Natural killer cell (primary cell): ENCODE measurements at places on chromosomes 7 and 10. TPM values are rescaled to one million over a fixed set of nuclear protein-coding genes. Genes with fewer than 3 reads are reported as not detected.

The HKDC1 gene
- total RNA-seq, result 0.82 TPM

The PCBD1 gene
- total RNA-seq, result 10.4 TPM

The VWC2 gene
- total RNA-seq, result not detected

The HACD1 gene
- 0.87 TPM for total RNA-seq

The TLX1 gene
- not detected for total RNA-seq

The UTF1 gene
- total RNA-seq, result not detected

The RET gene
- total RNA-seq, result not detected

The TMEM196 gene
- not detected for total RNA-seq

The PRSS37 gene
- total RNA-seq, result not detected

The EBF3 gene
- not detected for total RNA-seq

The DBF4 gene
- 51.7 TPM for total RNA-seq

The CFAP46 gene
- total RNA-seq, result 0.35 TPM

The PIK3CG gene
- 64.9 TPM for total RNA-seq

The GPER1 gene
- 0.25 TPM for total RNA-seq

The NXPH1 gene
- total RNA-seq, result not detected

The CRPPA gene
- 2.1 TPM for total RNA-seq

The NSUN5 gene
- total RNA-seq, result 39.3 TPM

The CALD1 gene
- total RNA-seq, result 1.0 TPM

The CLEC2L gene
- total RNA-seq, result not detected

The ZNF804B gene
- not detected for total RNA-seq

The HYAL4 gene
- total RNA-seq, result not detected

The DGKI gene
- total RNA-seq, result not detected

The VWA2 gene
- total RNA-seq, result not detected

The ACBD7 gene
- 0.48 TPM for total RNA-seq

The STEAP1 gene
- total RNA-seq, result not detected

The CBLL1 gene
- 82.0 TPM for total RNA-seq

The SPDYE6 gene
- not detected for total RNA-seq

The TFPI2 gene
- not detected for total RNA-seq

The NANOS1 gene
- total RNA-seq, result 0.09 TPM

The ETV1 gene
- not detected for total RNA-seq

The DPYSL4 gene
- total RNA-seq, result 1.0 TPM

The DMBT1 gene
- not detected for total RNA-seq

The SPDYE2 gene
- total RNA-seq, result 0.25 TPM

The POT1 gene
- total RNA-seq, result 19.7 TPM

The FRAT1 gene
- total RNA-seq, result 32.1 TPM

The CCDC172 gene
- total RNA-seq, result not detected

The PPP2R2D gene
- total RNA-seq, result 28.6 TPM

The CPED1 gene
- total RNA-seq, result 0.50 TPM

The GJD4 gene
- not detected for total RNA-seq

The GALNT17 gene
- not detected for total RNA-seq

The AGAP5 gene
- 9.4 TPM for total RNA-seq

The HABP2 gene
- not detected for total RNA-seq

The LRRD1 gene
- not detected for total RNA-seq

The FBH1 gene
- total RNA-seq, result 62.7 TPM

The MRPL43 gene
- total RNA-seq, result 42.0 TPM

The ASB15 gene
- not detected for total RNA-seq

The ELN gene
- total RNA-seq, result not detected

The ELAPOR2 gene
- 4.2 TPM for total RNA-seq

The OAT gene
- total RNA-seq, result 60.9 TPM

The ZPBP gene
- total RNA-seq, result not detected
